CD4-positive, alpha-beta T cell treated with Interleukin-12 subunit alpha and Interleukin-12 subunit beta, for 1 hour (primary cell): ENCODE measurements at places on chromosomes 6 and 20.
A peak's percentile ranks its signal among the peaks of the same experiment; 100 is the strongest.

DNA sequence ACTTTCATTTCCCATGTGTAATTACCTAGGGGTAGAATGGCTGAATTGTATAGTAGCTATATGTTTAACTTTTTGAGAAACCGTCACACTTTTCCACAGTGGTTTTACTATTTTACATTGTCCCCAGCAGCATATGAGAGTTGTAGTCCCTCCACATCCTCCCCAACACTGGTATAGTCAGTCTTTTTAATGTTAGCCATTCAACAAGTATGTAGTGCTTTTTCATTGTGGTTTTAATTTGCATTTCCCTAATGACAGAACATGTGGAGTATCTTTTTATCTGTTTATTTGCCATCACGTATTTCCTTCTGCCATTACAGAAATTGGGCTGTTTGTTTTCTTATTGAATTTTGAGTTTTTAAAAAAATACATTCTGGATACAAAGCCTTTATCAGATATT is 148.4 kb downstream of the CARMIL1 start:
- DNase-seq = no peak

DNA sequence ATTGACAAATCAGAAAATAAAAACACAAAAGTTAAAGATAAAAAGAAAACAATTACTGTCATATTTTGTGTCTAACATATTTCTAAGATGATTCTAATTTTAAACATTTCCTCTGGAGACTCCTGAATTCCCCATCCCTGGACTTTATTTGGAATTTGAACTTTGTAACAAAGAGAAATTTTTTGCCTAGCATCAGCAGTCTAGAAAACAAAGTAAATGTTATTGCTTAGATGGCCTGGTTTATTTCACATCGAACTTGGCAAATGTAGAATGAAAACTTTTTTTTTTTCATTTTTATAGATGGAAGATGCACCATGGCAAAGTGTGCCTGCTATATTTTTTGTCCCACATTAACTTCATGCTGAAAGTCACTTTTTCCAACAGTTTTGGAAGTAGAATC is 159.1 kb downstream of the TBX18 start:
- no peak for DNase-seq

DNA sequence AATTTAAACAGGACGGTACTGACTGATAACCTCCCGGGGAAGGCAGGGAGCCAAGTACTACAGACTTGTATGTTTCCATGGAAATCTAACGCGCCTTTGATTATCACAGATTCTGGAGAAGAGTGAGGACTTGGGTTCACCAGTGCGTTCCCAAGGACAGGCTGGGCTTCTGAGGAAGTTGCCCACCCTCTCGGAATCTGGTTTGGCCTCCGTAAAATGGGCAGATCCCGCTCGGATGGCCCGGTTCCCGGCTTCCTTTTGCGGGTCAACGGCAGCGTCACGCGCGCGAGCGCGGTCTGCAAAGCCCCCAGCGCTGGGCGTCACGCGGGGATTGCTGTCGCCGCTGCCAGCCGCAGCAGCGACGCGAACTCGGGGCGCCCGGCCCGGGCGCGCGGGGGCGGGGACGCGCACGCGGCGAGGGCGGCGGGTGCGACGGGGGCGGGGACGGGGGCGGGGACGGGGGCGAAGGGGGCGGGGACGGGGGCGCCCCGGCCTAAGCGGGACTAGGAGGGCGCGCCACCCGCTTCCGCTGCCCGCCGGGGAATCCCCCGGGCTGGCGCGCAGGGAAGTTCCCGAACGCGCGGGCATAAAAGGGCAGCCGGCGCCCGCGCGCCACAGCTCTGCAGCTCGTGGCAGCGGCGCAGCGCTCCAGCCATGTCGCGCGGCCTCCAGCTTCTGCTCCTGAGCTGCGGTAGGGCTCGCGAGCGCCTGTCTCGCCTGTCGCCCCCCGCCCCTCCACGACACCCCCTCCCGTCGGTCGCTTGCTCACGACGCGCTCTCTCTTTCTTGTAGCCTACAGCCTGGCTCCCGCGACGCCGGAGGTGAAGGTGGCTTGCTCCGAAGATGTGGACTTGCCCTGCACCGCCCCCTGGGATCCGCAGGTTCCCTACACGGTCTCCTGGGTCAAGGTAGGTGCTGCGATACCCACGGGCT is at the start of gene CD83:
Gene CD83, plus strand, starts transcription at position 615 of the 933 bp plus-strand sequence. Its CDS starts 40 bp downstream, at position 655.
- DNase-seq = peak; percentile 93

- DNase-seq = no peak
Measured at GRCh38 chr20:48246061-48246790, 460.9 kb upstream of the SULF2 start.

DNA sequence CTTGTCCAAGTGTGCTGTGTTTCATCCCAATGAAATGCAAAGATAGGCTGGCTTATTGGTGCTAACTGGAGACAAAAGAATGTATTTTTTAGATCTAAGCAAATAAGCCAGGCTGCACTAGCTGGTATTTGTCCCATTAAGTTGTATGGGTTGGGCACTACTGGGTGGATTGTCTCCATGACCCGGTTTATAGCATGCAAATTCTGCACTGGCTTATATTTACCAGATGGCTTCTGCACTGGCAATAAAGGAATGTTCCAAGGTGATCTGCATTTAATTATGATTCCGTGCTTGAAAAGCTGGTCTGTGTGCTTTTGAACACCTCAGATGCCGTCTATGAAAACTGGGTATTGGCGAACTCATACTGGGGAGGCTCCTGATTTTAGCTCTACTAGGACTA is 61.4 kb upstream of the MOCS1 start:
- no peak for DNase-seq

DNA sequence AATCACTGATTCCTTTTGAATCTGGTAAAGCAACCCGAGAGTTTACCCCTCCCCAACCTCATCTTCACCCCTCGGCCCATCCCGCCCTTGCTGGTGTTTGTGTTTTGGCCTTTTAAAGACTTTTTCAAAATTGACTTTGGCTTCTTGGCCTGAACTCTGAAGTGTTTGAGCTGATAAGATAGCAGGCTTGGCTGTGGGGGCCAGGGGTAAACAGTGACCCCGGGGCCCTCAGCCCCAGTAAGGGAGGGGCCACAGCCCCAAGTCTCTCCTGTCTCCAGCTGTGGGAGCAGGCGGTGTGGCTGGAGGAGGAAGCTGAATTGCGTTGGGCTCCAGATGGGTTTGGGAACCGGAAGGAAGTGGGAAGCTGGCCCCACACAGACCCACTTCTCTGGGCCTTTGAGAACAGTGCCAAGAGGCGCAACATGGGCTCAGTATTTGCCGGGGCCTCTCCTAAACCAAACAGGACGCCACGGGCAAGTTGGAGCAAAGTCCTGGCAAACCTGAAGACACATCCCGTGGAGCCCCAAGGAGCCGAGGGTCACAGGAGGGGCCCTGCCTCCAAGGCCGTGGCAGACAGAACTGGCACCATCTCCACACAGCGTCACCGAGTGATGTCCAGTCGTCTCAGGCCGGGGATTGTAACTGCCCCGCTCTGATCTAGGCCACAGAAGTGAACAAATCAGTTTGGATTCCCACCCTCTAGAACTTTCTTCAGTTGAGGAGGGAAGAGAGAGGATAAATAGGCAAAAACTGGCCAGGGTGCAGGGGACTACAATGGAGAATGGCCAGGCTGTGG is 54.3 kb upstream of the PTPN1 start:
- no peak for DNase-seq

- no peak for DNase-seq
Measured at GRCh38 chr6:111423960-111424846, 58.8 kb downstream of the REV3L start.

DNA sequence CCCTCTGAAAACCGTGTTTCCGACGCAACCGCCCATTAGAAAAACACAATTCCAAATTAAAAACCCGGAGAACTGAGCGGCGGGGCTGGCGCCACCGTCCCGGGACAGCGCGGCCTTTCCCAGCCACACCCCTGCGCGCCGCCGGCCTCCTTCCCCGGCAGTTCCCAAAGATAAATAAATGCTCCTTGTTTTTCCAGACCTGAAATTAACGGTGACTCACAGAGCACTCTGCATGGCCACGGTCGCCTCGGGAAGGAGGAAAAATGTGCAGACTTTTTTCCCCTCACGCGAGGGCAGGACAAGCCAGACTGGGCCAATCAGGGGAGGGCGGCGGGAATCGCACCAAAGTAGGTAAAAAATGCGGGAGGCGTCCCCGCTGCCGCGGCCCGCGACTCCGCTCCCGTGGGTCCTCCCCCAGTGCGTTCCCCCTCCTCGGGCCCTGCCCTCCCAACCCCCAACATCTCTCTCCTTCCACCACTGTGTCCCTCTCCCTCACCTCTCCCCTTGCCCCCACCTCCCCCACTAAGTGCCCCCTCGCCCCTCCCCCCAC is 828 bp upstream of the DSTN start:
- DNase-seq = peak; percentile 8

DNA sequence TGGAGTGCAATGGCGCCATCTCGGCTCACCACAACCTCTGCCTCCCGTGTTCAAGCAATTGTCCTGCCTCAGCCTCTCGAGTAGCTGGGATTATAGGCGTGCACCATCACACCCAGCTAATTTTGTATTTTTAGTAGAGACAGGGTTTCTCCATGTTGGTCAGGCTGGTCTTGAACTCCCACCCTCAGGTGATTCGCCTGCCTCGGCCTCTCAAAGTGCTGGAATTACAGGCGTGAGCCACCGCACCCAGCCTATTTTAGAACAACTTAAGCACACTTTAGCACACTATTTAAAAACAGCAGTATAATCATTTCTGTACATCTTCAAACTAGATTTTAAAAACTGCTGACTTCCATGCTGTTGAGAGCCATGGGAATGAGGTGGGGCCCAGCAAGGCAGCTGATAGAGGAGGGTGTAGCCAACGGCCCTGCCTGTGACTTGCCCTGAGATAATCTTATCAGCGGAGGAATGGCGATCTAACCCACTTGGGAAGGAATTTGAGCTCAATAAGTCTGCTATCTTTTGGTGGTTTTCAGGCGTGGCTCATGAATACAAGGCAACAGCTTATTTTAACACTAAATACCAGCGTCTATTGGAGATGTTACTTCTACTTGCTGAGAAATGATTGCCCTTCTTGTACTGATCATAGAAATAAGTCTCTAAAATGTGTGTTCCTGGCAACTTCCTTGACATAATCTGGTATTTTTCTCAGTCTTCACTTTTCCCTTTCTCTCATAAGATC is 12.1 kb downstream of the ZDHHC14 start:
- DNase-seq = no peak

DNA sequence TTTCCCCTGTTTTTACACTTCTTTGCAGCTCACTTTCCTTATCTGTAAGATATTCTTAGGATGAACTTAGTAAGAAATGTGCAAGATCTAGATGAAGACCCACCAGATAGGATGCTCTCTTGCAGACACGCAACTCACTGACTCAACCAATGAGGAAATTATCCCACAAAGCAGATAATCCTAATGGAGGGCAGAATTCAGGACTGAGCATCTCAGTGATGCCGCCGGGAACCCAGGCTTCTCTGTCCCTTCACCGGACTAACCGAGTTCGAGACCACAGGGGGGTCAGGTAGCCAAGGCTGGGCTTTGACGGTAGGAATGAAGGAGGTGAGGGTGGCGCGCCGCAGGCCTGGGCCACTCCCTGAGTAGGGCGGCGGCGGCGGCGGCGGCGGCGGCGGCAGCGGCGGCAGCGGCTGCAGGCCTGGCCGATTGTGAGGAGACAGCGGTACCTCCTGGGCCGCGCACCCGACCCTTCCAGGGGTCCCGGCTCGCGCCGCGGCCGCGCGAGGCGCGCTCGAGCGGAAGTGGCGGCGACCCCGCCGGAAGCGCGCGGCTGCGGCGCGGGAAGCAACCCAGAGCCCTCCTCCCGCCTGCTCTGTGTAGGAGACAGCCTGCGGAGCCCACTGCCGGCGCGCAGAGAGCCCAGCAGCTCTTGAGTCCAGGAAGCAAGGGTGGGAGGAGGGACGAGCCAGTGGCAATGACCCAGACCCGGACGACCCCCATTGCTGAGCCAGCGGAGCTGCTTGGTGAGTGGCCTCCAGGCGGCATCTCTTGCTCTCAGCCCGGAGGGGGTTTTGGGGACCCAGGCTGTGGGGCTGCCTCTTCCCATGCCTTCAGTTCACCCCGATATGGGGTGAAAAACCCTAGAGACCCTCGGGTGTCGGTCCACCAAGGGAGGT is at the start of gene KHDC1:
Gene KHDC1, minus strand, starts transcription at position 526 of the 899 bp plus-strand sequence. CDS start 20,679 bp downstream, outside the sequence.
- peak; percentile 69 for DNase-seq

DNA sequence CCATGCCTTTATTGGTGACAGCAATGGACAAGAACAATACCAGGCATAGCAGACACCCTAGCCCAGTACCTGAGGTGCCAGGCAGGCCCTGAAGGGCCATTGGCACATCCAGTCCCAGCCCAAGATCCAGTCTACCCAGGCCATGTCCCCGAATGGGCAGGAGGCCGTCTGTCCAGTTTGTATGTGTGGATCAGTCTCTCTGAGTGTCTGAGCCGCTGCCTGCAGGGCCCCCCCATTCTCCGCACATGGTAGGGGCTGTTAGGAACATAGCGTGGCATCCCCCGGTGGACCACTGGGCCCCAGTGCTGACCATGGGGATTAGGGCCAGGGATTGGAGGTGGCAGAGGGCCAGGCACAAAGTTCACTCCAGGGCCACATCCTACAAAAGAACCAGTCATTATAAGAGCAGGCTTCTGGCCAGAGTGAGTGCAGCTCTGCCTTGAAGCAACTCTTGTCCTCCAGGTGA is 5.1 kb downstream of the PCED1A start:
- no peak for DNase-seq

DNA sequence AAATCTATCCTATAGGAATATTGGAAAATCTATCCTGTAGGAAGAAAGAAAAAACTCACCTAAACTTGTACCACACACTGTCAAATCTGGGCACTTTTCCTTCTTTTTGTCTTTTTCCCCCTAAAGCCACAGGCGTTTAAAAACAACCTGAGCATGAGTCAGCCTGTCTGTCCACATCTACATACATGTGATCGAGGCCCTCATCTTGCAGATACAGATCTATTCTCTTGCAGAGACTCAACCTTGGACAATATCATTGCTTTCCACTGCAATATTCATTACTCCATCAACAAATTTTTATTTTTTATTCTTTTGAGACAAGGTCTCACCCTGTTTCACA is 95.9 kb upstream of the IYD start:
- no peak for DNase-seq

- DNase-seq = peak; percentile 42
Measured at GRCh38 chr20:17505636-17506517, 25.3 kb downstream of the BFSP1 start.

DNA sequence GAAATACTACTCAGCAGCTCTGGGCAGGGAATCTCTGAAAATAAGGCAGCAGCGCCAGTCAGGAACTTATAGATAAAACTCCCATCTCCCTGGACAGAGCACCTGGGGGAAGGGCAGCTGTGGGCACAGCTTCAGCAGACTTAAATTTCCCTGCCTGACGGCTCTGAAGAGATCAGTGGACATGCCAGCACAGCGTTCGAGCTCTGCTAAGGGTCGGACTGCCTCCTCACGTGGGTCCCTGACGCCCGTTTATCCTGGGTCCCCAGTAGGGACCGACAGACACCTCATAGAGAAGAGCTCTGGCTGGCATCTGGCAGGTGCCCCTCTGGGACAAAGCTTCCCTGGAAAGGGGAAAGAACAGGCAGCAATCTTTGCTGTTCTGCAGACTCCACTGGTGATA is 59.0 kb downstream of the COL21A1 start:
- DNase-seq = no peak

GRCh38 chr6:156720691-156721685 is 56.2 kb upstream of the ARID1B start:
- DNase-seq = no peak

DNA sequence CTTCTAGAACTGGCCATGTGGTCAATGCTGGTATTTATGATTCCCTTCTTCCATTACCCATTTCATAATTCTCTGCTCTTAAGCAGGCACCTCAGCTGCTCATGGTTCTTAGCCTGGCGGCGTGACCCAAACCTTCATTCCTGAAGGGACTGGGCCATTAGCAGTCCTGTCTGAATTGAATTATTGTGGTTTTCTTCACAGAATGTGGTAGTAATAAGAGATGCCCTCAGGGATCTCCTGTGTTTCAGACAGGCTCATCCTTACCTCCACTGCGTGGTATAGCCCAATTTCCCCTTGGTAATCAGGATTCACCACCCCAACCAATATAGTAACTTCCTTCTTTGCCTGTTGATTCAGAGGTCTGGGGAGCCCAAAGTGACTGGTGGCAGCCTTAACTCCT is 37.6 kb downstream of the PKIB start:
- DNase-seq = no peak
